ENCODE measurements at places on chromosomes 13 and 19.

GRCh38 chr19:31338069-31338776, 11.0 kb downstream of the TSHZ3 start:
- no peak for DNase-seq

DNA sequence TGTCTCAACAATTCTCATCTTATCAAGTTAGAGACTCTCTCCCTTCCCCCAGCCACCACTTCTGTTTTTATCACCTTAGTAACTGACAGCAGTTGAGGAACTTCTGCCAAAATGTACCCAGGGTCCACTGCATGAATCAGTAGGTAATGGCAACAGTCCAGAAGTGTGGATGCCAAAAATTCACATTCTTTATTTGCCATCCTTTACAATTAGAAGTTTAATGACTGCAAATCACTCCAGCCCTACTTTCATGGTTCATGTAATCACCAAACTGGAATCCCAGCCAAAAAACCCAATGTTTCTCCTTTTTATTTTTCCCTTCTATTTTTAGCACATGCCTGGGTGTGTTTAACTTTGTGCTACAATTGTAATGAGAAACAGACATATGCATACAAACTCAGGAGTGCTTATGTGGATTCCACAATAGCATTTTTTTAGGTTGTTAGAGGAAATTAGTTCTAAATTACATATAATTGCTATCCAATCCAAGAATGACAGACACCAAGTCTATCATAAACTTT, 243.5 kb downstream of the RGCC start:
- no peak for DNase-seq

- no peak for DNase-seq
Measured at GRCh38 chr19:10191347-10191746, 3.4 kb downstream of the DNMT1 start.

GRCh38 chr13:66365101-66365500, 865.0 kb downstream of the PCDH9 start:
- no peak for DNase-seq

DNA sequence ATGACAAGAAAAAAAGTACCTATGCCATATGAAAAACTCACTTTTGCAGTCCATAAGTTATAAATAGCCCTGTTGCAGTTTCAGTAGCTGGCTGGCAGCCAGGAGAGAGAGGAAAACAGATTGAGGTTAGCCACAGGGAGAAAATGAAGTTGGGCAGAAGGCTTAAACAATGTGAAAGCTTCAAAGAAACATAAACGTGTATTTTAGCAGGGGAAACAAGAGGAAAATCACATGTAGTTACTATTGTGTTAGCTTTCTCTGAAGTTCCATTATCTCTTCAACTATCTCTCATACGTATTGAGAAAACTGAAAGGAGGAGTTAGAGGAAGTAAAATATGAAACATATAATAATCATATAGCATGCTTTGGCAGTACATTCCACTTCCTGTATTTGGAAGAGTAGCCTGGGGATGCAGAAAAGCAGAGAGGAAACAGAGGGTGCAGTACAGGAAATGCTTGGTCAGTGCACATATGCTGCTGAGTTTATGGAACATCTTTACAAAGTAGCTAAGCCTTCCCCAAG, 1551.1 kb downstream of the EFNB2 start:
- peak; percentile 11 for DNase-seq

DNA sequence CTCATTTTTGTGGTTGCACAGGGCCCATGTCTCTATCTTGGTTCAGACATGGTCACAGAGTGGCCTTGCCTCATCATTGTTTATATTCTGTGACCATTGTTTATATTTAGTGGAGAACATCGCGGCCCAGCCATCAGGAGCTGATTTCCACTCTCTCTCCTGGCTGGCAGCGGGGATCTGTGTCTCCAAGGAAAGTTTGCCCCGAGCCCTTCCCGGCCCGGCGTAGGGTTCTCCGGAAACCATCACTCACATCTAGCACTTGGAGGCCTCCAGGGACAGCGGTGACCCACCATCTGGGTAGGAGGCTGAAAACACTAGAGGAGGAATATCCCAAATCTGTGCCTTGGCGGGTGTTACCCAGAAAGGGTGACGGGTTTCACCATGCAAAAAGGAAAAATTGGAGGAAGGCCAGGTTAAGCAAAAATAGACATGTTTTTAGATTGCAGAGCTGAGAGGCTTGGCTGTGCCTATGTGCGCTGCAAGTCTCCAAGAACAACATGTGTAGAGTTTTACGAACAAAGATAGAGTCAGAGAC, 726 bp upstream of the ZNF358 start:
- no peak for DNase-seq

DNA sequence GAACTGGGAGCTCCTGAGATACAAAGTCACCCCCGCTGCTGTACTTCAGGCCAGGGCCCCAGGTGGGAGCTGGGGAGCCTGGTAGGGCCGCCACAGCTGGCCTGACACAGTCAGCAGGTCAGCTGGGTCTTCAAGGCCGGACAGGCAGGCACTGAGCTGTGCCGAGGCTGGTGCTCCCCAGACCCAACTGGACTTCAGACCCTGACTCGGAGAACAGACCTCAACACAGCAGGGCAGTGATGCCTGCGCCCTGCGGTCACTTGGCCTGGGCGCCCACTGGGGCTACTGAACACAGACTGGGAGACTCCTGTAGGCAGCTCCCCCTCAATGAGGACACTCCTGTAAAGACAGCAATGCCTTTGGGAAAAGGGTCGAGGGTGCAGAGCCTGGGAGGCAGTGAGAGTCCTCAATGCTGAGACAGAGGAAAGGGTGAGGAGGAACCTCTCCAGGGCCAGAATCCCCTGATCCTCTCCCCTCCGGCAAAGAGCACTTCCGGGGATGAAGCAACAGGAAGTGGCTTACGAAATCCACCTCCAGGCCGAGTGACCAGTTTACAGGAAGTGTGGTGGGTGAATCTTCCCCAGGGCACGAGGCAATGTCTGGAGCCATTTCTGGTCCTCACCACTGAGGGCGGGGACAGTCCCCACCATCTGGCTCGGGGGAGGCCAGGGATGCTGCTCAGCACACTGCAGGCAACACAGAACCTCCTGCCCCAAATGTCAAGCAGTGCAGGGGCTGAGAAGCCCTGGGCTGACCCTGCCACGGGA, 40.8 kb upstream of the ISYNA1 start:
- peak; percentile 47 for DNase-seq

GRCh38 chr19:54199401-54199800, 1.3 kb upstream of the RPS9 start:
- DNase-seq: no peak

DNA sequence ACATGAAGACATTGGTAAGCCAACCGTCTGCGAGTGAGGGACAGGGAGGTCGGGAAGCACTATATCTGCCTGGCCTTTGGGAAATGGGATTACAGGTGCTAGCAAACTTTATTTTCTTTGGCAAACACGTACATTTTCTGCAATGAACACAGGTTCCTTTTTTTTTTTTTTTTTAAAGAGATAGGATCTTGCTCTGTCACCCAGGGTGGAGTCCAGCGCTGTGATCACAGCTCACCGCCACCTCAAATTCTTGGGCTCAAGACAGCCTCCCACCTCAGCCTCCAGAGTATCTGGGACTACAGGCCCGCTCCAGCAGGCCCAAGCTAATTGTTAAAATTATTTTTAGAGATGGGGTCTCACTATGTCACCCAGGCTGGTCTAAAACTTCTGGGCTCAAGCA, 24.2 kb downstream of the ELAVL1 start:
- DNase-seq: no peak

DNA sequence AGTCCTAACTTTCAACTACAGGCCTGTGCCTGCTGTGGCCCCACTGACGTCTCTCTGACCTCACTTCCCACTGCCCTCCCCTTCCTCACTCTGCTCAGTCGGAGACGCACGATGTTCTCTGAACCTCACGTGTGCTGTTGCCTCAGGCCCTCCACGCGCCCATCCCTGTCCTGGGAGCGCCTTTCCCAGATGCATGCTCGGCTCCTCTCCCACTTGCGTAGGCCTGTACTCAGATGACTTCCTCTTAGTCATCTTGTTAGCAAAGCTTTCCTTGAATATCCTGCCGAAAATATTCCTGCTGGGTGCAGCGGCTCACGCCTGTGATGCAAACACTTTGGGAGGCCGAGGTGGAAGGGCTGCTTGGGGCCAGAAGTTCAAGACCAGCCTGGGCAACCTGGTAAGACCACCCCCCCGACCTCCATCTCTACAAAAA, 9.3 kb upstream of the SYT5 start:
- DNase-seq: no peak

DNA sequence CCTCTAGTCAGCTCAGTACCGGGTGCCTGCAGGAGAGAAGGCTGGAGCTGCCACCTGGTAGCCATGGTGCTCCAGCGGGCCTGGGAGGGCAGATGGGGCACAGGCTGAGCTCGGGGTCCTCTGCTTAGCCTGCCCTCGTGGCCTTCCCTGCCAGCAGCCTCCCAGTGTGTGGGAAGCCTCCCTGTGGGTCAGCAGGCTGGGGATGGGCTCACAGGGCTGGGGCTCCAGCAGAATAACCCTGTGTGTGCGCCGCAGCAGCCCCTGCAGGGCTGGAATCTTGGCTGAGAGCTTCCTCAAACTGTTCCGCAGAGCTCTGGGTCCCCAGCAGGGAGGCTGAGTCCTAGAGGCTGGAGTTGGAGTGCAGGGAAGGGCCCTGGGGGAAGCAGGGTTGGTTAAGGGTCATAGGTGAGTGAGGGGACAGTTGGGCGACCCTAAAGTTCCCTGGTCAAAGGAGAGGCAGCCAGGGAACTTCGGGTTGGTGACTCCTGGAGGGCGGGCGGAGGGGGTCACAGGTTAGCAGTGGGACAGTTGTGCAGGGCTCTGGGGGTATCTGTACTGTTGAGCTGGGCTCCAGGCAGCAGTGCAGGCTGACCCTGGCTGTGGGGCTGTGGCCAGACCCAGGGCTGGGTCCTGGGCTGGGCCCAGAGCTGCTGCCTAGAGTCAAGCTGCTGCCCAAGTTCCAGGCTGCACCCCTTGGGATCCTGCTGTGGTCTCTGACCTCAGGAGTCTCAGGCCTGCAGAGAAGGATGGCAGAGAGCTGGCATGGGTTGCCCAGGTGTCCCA, 14.0 kb downstream of the ARHGAP33 start:
- no peak for DNase-seq

GRCh38 chr13:100581504-100581903, 7.1 kb downstream of the GGACT start:
- DNase-seq: no peak

DNA sequence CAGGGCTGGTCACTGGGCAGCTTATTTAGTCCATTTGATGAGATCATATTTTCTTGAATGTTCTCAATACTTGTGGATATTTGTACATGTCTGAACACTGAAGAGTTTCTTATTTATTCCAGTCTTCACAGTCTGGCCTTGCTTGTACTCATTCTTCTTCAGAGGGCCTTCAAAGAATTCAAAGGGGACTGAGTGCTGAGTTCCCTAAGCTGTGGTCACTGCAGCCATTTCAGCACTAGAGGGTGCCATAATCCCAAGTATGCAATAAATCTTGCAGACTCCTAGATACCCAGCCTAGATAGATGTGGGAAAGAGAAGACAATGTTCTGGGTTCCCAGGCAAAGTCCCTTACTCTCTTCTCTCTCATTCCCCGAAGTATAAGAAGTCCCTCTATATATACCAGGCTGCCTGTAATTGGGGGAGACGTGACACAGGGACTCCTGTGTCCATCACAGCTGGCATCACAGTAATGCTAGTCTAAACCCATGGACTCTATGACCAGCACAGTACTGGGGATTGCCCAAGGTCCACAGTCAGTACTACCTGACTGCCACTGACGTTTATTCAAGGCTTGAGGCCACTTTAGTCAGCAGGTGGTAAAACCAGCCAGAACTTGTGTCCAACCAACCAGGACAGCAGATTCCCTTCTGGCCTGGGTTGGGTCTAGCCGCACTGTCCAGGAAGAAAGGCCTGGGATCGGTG, 8.9 kb upstream of the VN1R1 start:
- DNase-seq: no peak

GRCh38 chr13:32430018-32430747, 2.3 kb upstream of the N4BP2L1 start:
- no peak for DNase-seq

GRCh38 chr19:46383171-46383815, 30.1 kb downstream of the CCDC8 start:
- DNase-seq: no peak

DNA sequence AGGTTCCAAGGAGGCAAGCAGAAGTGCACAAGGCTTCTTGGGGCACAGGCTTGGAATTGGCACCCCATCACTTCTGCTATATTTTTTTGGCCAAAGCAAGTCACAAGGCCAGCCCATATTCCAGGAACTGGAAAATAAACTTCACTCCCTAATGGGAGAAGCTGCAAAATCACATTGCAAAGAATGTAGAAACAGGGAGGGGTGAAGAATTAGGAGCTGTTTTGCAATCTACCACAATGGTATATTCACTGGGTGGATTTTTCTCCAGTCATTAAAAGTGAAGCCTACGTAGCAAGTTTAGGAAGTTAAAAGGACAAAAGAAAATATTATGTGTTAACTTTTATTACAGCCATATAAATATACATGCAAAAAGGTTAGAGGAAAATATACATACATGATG, 464.8 kb downstream of the COG6 start:
- DNase-seq: no peak

DNA sequence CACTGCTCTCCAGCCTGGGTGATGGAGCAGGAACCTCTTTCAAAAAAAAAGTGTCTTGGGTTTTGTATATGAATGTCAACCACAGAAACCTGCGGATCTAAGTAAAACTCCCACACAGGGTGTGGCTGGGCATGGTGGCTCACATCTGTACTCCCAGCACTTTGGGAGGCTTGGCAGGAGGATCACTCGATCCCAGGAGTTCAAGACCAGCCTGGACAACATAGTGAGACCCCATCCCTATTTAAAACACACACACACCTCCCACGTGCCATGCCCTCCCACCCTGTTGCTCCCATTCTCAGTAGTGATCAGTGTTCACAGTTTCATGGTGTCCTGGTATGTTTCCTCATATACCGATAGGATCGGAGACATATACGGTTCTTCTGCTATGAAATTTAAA, 9.2 kb downstream of the TMED1 start:
- DNase-seq: no peak

GRCh38 chr13:99269627-99270241, 11.6 kb upstream of the GPR18 start:
- DNase-seq: no peak

DNA sequence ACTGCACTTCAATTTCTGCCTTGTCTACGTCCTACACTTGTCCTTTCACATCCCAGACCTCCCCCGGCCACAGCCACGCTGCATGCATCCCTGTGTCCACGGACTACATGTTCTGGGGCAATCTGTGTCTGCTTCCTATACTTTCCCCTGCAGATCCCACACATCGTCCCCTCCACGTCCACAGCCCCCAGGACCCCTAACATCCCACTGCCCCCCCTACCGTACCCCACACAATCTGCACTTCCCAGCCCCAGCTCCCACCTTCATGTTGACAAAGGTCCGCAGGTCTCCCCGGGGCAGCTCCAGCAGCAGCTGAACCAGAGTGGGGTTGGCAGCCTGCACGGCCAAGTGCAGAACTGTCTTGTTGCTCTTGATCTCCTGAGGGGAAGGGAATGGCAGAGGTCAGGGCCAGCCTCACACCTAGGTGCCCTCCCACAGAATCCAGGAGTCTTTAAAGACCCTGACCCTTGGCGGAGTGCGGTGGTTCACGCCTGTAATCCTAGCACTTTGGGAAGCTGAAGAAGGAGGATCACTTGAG, 10.2 kb downstream of the NFKBID start:
- no peak for DNase-seq

GRCh38 chr13:47288546-47288945, 391.7 kb upstream of the HTR2A start:
- no peak for DNase-seq
